ENCODE measurements at places on chromosomes 3 and 15. TPM values are rescaled to one million over a fixed set of nuclear protein-coding genes. Genes with fewer than 3 reads are reported as not detected.

Gene EAF2
- total RNA-seq: 2.2 TPM

Gene GOLGA8O
- 0.50 TPM for total RNA-seq

Gene NR2E3
- total RNA-seq: 0.38 TPM

Gene GPR15
- not detected for total RNA-seq

Gene CKMT1A
- total RNA-seq: 3.3 TPM

Gene TIPIN
- 26.1 TPM for total RNA-seq

Gene GOLGA8N
- total RNA-seq: 0.96 TPM

Gene GALNT15
- 0.03 TPM for total RNA-seq

Gene KCNAB1
- total RNA-seq: not detected

Gene NR1I2
- not detected for total RNA-seq

Gene MEIS2
- 9.8 TPM for total RNA-seq

Data from A549 treated with CpdA at 1 μM for 4 hours (cell line).